Activated CD4-positive, alpha-beta memory T cell treated with anti-CD3 and anti-CD28 coated beads for 36 hours (primary cell): ENCODE measurements at places on chromosomes 11 and 22. TPM values are rescaled to one million over a fixed set of nuclear protein-coding genes. Genes with fewer than 3 reads are reported as not detected.
A peak's percentile ranks its signal among the peaks of the same experiment; 100 is the strongest.

GRCh38 chr11:95514416-95515110, 275.0 kb downstream of the FAM76B start:
- DNase-seq: no peak

GRCh38 chr11:132125988-132126871, 755.8 kb downstream of the NTM start:
- peak; percentile 16 for DNase-seq

DNA sequence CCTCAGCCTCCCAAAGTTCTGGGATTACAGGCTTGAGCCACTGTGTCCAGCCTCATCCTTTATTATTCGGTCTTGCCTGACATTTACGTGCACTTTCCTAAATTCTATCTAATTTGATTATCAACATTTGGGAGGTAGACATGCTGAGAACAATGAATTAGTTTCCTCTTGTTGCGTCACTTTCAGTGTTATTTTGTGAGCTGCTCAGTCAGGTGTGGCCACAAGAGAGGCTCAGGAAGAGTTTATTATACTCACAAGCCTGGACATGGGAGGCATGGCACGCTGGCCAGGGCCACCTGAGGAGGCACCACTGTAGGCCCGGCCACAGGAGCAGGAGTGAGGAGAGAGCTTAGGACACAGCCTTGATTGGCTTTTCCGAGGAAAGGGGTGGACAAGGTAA, 59.7 kb upstream of the RBFOX2 start:
- no peak for DNase-seq

GRCh38 chr11:2932850-2933251, 3.6 kb upstream of the PHLDA2 start:
- peak; percentile 43 for DNase-seq

DNA sequence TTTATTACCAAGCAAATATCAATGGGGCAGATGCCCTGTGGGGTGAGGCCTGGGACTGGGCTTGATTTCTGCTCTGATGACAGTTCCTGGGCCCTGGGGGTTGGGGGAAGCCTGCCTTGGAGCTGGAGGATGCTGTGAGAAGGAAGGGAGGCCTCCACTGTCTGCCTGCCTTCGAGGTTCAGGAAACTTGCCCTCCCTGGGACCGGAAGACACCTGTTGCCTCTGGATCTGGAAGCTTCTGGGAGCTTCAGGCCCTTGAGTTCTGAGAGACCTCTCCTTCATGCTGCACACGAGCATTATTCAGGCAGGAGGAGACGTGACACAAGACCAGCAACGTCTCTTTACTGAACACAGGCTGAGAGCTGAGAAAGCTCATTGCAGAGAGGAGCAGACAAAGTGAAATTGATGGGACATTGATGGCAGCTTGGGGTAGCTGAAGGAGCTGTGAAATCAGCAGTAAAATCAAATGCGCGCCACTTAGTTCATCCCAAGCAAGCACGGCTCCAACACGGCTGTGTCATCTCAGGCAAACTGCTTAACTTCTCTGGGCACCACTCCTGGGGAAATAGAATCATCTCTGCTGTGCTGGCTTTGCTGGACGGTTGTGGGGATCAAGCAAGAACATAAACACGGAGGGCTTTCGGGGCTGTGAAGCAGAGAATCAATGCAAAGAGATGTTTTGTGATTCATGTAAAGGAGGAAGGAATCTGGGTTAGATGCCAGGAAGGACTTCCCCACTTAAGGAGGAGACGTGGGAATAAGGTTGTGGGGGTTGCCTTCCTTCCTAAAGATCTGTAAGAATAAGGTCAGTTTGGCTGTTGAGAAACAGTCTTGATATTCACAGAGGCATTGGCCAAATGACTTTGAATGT, 64.5 kb downstream of the TP53I11 start:
- no peak for DNase-seq

DNA sequence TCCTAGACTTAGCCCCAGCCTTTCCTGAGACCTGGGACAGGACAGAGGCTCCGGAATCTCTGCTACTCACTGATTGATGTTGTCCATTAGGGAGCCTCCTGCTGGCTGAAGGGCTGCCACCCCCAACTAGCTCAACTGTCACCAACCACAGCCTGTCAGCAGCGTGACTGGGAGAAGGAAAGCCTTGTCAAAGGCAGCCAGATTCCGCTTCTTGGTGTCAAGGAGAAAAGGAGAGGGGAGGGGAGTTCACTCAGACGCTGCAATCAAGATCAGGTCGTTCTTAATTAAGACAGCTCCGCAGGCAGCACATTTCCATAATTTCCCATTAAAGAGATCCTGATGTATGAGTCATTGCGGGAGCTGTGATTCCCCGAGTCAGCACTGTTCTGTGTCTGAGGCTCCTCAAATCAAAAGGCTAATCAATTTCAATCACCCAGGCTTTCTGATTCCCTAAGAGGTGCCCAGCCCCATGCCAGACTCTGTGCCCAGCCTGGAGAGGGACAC, 152.8 kb upstream of the ZBED5 start:
- DNase-seq: no peak

OR52H1 gene
- not detected for total RNA-seq

MEI1 gene
- total RNA-seq: 52.3 TPM

CYB5R3 gene
- 73.7 TPM for total RNA-seq

DDX17 gene
- 353 TPM for total RNA-seq
